Cardiac ventricle fibroblast (primary cell): ENCODE measurements at places on chromosomes 12 and 14. TPM values are rescaled to one million over a fixed set of nuclear protein-coding genes. Genes with fewer than 3 reads are reported as not detected.

Gene SLC38A4
- total RNA-seq = 0.05 and 0.12 TPM in 2 replicates

Gene TPH2
- total RNA-seq = not detected in 2 replicates

Gene ANKRD33
- total RNA-seq = 0.44 TPM in 1 of 2 replicates, not detected in the other

Gene EXOC3L4
- total RNA-seq = 1.9 TPM in 1 of 2 replicates, not detected in the other

Gene CD163
- not detected in 2 replicates for total RNA-seq

Gene GPRC5A
- total RNA-seq = 2.2 and 2.6 TPM in 2 replicates
